Upper lobe of left lung (tissue), 6 donors: ENCODE measurements at places on chromosomes 1 and 21. TPM values are rescaled to one million over a fixed set of nuclear protein-coding genes. Genes with fewer than 3 reads are reported as not detected.

DNA sequence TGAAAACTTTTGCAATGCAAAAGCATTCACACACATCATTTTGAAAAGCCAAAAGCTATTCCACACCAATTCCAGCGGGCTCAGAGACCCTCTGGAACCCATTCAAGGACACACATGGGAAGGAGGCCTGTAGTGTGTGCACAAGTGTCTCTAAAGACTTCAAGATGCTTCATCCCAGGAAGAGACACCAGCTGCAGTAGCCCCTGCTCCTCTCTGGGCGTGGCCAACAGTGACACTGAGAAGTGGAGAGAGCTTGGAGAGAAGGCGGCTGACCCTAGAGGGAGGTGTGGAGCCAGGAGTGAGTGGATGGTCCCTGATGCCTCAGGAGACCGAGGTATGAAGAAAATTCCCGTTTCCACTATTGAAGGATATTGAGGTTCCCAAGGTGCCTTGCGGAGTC lies 14.9 kb upstream of the TNNI1 start:
- DNase-seq = no peak
- no peaks in the 10 kb centered on the region for H3K27me3 ChIP-seq
- H3K27ac ChIP-seq = no peak overlapping the region

DNA sequence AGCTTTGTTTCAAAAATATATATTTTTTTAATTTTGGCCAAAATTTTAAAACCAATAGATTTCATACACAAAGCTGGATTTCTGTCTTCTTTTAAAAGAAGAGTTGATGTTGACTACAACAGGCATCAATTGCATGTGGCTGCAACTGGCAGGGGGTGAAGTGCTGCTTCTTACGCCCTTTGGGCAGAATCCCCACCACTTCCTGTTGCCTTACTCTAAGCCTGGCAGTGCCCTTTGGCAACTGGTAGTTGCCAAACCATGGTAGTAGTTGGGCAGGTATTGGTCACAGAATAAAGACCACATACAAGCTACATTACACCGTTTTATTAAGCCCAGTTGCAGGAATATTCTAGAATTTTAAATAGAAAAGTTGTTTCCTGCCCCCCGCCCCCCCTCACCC lies 17.0 kb downstream of the LAMC2 start:
- no peaks in the 10 kb centered on the region for H3K27me3 ChIP-seq
- DNase-seq = no peak
- no peak overlapping the region for H3K27ac ChIP-seq
- H3K4me1 ChIP-seq = no peaks in the 10 kb centered on the region

DNA sequence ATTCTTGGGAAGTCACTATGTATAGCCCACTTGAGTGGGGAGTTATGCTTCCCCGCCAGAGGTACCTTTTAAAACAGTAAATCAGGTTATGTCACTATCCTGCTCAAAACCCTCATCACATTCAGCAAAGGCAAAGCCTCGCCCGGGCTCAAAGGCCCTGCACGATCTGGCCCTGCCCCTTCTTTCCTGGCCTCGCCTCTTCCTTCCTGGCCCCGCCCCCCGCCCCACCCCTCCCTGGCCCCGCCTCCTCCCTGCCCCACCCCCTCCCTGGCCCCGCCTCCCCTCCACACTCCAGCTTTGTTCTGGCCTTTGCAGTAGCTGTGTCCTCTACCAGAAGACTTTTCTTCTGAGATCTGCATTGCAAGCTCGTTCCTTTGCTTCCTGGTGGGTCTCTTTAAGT lies 6.6 kb downstream of the LDLRAD2 start:
- H3K4me1 ChIP-seq = peaks cover 11% of the 10 kb centered on the region
- H3K36me3 ChIP-seq = peaks cover under 1% of the 10 kb centered on the region
- no peak overlapping the region for H3K4me3 ChIP-seq
- no peak overlapping the region for H3K27ac ChIP-seq

Gene OPTC
- total RNA-seq = not detected

GRCh38 chr1:156090138-156090839 lies 8.0 kb upstream of the MEX3A start:
- H3K27me3 ChIP-seq = no peaks in the 10 kb centered on the region
- no peak for DNase-seq
- H3K27ac ChIP-seq = no peak overlapping the region
- H3K4me1 ChIP-seq = no peaks in the 10 kb centered on the region

- H3K27me3 ChIP-seq = no peaks in the 10 kb centered on the region
- H3K4me3 ChIP-seq = no peak overlapping the region
- peaks cover 38% of the 10 kb centered on the region for H3K4me1 ChIP-seq
Observed at GRCh38 chr1:226403201-226404034, 4.5 kb downstream of the PARP1 start.

- H3K27me3 ChIP-seq = no peaks in the 10 kb centered on the region
- H3K36me3 ChIP-seq = no peaks in the 10 kb centered on the region
- peak; percentile 87 for DNase-seq
- no peak overlapping the region for H3K27ac ChIP-seq
Observed at GRCh38 chr1:93775224-93775623, 93.6 kb upstream of the BCAR3 start.

Gene MYOC
- not detected for total RNA-seq
